Activated effector memory CD4-positive, alpha-beta T cell treated with Interleukin-2 at 50 U/mL for 16 hours (primary cell): ENCODE measurements at places on chromosomes 11 and 22.

DNA sequence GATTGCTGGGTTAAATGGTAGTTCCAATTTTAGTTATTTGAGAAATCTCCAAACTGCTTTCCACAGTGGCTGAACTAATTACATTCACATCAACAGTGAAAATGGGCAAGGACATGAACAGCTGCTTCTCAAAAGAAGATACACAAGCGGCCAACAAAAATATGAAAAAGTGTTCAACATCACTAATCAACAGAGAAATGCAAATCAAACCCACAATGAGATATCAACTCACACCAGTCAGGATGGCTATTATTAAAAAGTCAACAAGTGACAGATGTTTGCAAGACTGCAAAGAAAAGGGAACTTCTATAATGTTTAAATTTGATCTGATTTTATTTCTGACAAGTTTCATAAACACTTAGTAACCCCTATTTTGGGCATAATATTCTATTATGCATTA is 537.5 kb downstream of the DLG2 start:
- DNase-seq: no peak

- no peak for DNase-seq
Measured at GRCh38 chr11:61973476-61974162, 6.2 kb upstream of the FTH1 start.

DNA sequence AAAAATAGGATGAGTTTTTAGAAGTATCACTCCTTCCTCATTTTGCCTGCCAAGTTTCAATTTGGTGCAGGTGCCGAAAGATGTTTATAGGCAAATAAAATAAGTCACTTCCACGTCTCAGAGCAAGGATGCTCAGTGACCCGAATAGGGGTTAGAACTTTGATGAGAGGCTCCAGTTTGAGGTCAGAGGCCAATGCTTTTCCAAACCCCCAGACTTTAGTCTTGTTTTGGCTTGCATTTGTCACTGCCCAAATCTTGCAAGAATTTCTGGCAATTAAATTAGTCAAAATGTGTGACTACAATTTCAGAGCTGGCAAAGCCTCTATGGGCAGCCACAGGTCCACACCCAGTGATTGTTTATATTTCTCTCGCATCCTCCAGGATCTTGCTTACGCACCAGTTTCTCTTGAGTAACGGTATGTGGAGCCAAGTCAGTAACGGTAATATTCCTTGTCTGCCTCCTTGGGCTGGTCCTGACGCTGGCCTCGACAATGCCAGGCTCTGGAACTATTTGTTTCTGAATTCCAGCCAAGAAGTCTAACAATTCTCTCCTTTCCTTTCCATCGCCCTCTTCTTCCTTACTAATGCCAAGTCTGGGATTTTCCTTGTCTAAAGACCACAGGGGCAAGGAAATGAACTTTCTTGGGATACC is 9.9 kb upstream of the NUP160 start:
- DNase-seq: no peak

DNA sequence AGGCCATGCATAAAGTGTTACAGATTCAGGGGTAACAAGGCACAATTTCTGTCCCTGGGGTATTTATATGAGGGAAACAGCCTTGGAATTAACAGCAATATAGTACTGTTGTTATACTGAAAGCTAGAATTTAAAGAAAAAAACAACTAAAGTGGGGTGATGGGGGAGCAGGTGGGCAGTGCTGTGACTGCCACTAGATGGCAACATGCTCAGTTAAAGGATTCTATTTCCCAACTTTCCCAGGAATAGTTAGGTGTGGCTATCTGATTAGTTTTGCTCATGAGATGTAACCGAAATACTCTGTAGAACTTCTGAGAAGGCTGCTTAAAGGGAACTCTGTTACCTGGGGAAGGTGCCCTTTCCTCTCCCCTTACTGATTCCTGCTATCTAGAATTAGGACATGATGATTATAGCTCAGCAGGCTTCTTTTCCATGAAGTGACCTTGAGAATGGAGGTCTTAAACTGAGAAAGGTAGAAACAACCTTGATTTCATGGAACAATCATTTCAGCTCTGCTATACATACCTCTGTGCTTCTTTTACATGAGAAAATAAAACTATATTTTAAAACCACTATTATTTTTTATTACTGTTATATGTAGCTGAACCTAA is 102.6 kb downstream of the RELT start:
- no peak for DNase-seq

GRCh38 chr11:84019571-84020194 is 733.5 kb upstream of the CCDC90B start:
- DNase-seq: no peak
